ENCODE measurements at places on chromosomes 3 and 15.

DNA sequence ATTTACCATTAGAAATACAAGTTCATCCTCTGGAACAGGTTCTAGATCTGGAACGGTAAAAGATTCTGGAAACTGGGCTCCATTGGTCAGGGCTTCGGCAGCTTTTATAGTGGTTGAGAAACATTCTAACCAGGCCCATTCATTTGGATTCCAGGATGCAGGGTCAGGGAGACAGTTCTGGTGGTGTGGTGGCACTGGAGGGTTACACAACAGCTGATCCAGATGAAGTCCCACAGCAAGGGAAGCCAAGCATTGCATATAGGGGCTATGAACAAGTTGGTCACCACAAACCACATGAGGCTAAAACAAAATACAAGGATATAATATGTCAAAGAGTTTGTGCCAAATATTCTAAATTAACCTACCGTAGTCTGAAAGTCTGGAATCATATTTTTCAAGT lies 43.0 kb downstream of the FBXL22 start:
- DNase-seq: no peak

DNA sequence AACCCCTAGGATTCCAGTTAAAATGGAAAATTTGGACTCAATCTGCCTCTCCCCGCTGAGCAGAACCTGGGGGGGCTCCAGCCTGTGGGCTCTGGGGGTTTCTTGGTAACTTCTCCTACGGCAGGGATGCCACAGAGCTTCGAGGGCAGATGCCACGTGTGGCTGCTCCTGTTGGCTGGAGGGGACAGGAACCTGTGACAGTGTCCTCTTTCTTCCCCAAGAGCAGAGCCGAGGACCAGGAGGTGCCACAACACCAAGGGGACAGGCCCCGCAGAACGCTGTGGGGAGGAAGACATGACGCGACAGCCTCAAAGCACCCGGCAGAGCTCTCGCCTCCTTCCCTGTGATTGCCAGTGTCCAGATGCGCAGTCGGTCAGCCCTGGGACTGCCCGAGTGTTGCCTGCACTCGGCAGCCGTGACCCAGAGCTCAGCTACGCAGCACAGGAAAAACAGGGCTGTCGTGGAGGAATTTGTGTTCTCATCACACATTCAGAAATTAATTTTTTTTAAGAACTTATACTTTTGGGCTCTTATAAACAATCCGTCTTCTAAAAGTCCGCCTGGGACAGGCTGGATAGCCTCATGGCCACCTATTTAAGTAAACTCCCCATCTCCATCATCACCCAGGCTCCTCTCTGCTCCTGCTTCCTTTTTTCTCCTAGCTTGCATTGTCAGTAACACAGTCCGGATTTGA lies 131.9 kb upstream of the MEF2A start:
- DNase-seq: no peak

DNA sequence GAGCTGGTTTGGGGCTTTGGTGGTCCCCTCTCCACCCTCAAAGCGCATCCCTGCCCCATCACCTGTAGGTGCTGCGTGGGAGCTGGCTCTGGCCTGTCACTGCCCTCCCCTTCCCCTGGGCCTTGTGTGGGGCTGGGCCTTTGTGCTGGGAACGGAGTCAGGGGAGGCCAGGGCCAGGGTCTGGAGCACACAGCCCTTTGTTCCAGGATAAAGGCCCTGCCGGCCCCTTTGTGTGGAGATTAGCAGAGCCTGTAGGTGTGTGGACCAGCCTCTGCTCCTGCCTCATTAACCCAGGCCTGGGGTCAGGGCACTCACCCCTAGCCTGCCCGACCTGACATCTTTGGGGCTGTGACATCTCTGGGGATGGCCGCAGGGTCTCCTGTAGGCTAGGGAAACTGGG lies 8.9 kb downstream of the EPHB3 start:
- no peak for DNase-seq

DNA sequence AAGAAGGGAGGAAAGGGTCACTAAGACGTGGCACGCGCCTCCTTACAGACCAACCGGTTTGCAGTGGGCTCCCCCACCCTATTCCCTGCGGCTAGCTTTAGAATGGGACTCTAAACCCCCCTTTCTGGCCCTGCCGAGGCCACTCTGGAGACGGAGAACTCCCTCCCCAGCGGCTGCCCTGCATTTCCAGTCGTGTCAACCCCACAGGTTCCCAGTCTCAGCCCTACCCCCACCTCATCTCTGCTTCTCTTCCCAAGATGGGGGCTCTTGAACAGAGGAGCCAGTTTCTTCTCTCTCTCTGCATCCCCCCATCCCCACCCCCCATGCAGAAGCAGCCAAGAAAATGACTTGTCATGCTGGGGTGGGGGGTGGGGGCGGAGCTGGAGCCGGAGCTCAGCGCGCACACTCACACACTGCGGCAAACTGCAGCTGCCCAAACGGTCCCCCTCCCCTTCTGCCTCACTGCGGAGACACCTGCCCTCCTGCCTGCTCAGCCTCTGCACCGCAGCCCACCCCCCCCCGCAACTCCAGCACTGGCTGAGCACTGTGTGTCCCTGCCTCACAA lies 871 bp downstream of the MAP1A start:
- DNase-seq: no peak

DNA sequence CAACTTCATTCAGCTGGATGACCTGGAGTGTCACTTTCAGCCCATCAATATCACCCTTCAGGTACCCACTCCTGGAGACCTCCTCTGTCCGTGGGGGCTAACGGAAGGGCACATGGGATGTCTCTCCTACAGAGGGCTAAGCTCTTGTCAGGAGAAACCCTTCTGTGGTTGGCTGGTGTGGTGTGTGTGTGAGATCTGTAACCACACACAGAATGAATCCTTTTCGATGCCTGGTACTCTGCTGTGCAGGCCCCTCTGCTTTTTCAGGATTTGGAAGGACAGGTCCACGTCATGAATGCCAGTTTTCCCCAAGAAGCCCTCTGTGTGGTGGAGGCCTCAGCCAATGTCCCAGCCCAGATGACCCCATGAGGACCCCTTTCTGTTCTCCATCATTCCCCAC lies 117.7 kb upstream of the CTDSPL start:
- DNase-seq: no peak

DNA sequence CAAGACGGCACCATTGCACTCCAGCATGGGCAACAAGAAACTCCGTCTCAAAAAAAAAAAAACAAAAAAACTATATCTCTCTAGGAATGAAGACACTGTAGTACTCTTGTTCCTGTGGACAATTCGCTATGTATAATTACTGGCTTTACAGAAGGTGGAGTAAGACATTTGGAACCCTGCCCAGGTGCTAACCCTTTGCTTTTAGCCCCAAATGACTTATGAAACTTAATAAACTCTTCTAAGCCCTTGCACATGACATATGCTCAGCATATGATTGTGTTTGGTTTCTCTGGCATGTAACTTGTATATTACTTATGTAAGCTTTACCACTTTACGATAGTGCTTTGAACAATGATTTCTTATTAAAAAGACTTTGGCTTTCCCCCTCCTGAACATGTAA lies 27.3 kb upstream of the PRTG start:
- no peak for DNase-seq

DNA sequence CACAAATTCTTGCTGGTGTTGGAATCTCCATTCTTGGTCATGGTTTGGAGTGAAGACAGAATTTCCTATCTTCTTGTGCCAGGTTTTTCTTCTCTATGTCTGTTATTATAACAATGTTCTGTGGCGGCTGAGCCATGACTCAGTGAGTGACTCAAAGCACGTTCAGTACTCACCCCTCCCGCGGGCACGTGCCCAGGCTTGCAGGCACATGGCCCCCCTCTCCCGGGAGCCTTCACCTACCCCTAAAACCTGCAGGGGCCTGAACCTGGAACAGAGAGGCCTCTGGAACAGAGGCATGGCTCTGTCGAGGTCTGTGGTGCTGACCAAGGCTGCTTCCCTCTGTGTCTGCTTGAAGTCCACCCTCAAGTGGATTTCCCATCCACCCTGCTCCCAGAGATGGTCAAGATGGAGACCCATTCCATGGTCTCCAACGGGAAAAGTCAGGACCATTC lies 27.6 kb downstream of the PLXNB1 start:
- DNase-seq: no peak

DNA sequence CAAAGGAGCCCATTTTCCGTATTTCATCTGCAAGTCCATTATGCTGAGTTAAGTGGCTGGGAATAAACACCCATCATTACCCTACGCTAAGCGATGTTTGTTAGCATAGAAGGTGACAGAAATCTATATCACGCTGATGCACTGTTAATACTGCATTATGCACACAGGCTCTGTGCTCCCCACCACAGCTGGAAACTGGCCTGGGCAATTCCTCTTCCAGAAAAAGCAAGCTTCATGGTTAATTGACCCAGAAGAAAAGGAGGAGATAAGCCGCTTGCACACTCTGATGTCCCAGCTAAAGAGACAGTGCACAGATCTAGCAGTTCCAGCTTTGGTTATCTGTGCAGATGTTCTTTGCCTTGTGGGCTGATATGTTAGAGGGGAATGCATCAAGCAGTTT lies 232.6 kb downstream of the NTRK3 start:
- no peak for DNase-seq

GRCh38 chr15:38559131-38559530 lies 5.5 kb downstream of the RASGRP1 start:
- no peak for DNase-seq

GRCh38 chr15:88932875-88933330 lies 19.7 kb upstream of the MFGE8 start:
- no peak for DNase-seq

GRCh38 chr3:125143982-125144652 lies 68.4 kb downstream of the SLC12A8 start:
- no peak for DNase-seq

- DNase-seq: no peak
Measured at GRCh38 chr3:160409812-160410610, 10.6 kb downstream of the SMC4 start.
